ENCODE measurements at places on chromosomes 3 and 15.
A peak's percentile ranks its signal among the peaks of the same experiment; 100 is the strongest.

- DNase-seq: no peak
Observed at GRCh38 chr3:168124791-168125190, 29.1 kb upstream of the GOLIM4 start.

- DNase-seq: no peak
Observed at GRCh38 chr15:39574427-39574826, 6.5 kb upstream of the THBS1 start.

GRCh38 chr3:72860053-72860452, 11.8 kb upstream of the SHQ1 start:
- DNase-seq: no peak

DNA sequence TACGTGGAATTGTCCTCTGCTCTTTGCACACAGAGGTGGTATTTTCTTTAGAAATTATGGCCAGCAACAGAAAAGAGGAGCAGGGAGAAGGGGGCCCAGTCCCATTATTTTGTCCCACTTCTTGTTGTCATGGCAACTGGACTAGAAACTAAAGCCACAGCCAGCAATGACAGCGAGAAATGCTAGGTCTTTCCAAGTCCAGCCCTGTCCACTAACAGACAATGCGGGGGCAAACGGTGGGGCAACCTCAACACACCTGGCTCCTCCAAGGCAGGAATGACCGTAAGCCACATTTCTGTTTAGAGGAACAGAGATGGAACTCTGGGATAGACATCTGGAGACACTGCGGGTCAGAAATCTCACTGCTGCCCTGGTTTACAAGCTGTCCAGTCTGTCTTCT, 107.3 kb downstream of the RFTN1 start:
- no peak for DNase-seq

- DNase-seq: peak; percentile 98
Observed at GRCh38 chr3:46184469-46184868, 23.6 kb downstream of the CCR1 start.

DNA sequence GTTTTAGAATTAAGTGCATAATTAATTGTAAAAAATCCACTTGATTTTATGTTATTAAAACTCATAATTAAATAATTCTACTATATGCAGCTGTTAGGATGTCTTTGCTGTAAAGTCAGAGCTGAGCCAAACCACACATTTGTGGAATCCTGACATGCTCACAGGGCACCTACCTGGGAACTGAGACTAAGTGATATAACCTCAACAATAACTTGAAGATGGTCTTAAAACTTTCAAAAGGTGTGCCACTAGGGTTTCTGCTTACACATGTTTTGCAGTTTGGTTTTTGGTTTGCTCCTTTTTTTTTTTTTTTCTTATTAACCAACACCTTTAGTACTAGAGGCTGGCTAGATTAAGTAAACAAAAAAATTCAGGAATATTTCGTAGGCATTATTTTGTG, 549.8 kb downstream of the UNC13C start:
- DNase-seq: no peak
